Astrocyte (in vitro differentiated cells and primary cell): ENCODE measurements at places on chromosomes 5 and 9. TPM values are rescaled to one million over a fixed set of nuclear protein-coding genes. Genes with fewer than 3 reads are reported as not detected.

The SMIM27 gene
- 9.4 and 15.0 TPM in 2 replicates for total RNA-seq

- peak; percentile 64 for DNase-seq
These were observed 25.7 kb downstream of the UTP15 start for GRCh38 chr5:73591102-73591695.

- no peak for DNase-seq
These were observed 24.7 kb downstream of the DNAJA1 start for GRCh38 chr9:33049680-33050361.

- peak; percentile 49 for DNase-seq
These were observed 2.8 kb downstream of the IL6ST start for GRCh38 chr5:55991768-55992486.

- DNase-seq, result no peak
These were observed 85.2 kb downstream of the GRAMD2B start for GRCh38 chr5:126508251-126508961.

DNA sequence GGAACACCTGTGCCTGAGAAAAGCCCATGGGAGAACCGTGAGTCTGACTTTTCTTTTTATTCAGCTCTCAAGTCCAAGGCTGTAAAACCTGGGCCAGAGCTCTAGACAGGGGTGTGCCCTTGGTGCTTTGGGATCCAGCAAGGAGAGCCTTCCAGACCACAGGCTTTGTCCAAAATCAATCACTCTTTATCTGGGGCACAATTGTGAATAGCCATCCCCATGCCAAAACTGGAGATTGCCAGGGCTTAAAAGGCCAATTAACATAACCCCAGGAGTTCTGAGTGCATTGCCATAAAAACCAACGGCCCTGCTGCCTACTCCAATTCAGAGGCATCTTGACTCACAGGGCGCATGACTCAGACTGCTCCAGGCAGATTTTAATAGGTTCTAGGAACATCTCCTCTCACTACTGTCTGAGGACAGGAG, 391.8 kb downstream of the ARHGEF28 start:
- peak; percentile 58 for DNase-seq

The OLFML2A gene
- 148 and 179 TPM in 2 replicates for total RNA-seq

DNA sequence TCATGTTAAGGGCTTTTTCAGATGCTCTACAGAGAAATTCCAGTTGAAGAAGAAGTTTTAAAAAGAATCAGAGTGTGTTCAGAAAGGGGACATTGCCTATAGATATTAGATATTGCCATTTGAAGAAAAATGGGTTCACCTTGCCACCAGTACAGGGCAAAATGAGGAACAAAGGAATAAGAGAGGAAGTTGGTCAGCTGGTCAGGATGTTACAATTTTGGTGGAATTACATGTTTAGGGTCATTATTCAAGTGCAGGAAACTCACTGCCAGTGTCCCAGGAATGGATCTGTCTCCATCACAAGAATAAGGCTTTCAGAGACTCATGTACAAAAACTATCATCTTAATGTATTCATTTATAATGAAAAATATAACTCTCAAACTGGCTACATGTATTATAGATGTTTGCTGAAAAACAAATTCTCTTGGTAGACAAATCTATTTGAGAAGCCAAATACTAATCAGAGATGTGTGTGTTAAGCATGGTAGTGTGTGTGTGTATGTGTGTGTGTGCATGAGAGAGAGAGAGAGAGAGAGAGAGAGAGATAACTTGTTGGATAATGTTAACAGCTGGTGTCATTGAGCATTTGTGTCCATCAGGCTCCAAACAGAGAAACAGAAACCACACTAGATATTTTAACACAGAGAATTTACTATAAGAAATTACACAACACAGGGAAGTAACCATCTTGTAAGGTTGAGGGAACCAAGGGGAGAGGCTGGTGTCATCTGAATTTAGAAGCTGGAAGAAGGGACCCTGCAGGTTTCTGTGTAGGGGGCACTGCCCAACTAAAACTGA, 5.0 kb upstream of the C1QTNF3 start:
- DNase-seq, result no peak

DNA sequence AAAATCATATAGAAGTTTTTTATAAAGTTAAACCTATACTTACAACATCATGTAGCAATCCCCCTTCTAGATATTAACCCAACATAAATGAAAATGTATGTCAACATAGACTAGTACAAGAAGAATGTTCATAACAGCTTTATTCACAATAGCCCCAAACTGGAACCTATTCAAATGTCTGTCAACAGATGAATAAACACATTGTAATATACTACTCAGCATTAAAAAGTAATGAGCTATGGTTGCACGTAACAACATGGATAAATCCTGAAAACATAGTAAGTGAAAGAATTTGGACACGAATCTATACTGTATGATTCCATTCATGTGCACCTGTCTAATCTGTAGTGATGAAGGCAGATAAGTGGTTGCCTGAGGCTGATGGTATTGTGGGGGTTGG, 73.9 kb downstream of the CSNK1G3 start:
- peak; percentile 10 for DNase-seq

DNA sequence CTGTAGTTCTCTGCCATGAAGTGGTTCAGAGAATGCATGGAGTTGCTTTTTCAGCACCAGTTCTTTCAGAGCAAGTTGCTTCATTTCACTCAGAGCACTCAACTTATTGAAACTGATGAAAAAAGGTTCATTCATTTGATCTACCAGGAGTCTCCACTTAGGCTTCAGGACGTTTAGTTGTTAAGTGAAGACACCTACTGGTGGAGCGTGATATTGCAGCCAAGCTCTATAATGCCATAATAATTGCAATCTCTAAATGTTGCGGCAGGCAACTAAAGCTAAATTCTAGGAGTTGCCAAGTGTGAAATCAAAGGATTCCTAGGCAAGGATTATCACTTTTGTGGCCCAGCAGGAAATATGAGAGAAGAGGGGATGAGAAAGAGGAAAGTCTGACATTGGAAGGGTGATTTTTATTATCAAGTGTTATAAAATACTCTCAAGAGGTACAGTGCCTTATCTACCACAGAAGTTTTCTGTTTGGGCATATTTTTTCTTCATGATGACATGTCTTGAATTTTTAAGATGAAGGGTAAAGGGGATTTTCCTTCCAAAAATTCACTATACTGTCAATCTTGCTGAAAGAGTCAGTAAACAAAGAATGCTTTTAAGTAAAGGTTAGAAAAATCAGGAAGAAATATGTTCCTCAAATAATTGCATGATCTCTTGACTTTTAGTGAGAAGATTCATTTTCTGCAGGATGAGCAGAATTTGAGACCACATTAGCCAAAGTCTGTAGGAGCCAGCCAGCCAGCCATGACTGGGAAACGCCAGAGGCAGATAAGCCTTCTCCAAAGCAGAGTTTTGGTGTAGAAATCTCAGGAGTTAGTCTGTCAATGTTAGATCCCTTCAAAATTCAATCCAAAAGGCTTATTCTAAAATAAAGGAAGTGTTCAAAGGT, 83.4 kb downstream of the SH3PXD2B start:
- peak; percentile 23 for DNase-seq

GRCh38 chr9:113996531-113997001, 81.5 kb downstream of the AMBP start:
- no peak for DNase-seq

The PPP2R2B gene
- total RNA-seq, result 2.4 and 5.2 TPM in 2 replicates

- peak; percentile 51 for DNase-seq
These were observed 194 bp upstream of the RXFP3 start for GRCh38 chr5:33936004-33936380.

The IPPK gene
- 11.3 and 14.1 TPM in 2 replicates for total RNA-seq

DNA sequence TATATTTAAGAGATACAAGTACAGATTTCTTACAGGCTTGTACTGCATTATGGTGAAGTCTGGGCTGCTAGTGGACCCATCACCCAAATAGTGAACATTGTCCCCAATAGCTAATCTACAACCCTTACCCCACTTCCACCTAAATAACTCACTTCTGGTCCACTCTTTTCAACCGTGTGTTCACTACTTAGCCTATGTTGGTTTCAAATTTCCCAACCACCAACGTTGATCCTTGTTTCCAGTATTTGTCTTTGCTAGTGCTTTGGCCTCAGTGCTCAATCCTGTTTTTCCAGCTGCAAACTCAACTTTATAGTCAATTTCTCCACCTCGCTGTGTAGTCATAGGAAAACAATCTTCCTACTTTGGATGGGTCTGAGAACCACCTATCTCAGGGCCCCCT, 45.3 kb upstream of the TTC39B start:
- no peak for DNase-seq

DNA sequence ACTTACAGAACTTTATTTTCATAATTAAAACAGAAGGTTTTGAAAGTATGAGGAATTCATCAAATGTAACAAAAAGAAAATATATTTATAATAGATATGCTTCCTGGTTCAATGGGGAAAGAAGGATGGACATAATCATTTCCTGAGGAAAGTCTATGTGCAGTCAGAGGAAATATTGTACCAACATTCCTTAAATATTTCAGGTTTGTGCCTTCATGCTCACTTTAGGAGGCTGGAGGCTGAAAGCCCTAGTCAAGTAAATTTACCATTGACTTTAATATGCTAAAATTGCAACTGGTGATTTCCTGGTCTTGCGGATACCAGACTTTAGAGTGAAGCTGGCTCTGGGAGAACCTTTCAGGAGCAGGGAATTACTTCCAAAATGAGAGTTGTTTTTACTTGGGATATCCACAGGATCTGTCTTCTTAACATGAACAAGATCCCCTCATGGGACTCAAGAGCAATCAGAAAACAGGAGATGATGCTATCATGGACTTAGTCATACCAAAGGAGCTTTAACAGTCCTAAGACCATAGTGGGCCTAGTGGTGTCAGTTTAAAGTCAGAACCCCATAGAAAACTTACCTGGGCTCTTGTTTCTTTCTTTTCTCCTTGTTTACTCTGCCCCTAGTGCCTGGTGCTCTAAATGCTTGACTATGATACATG, 762.8 kb upstream of the GRAMD2B start:
- peak; percentile 30 for DNase-seq

- DNase-seq, result no peak
These were observed 57.1 kb downstream of the RAB3C start for GRCh38 chr5:58640011-58640410.

The POU5F2 gene
- total RNA-seq, result 0.43 and 0.54 TPM in 2 replicates

The RETREG1 gene
- total RNA-seq, result 0.98 and 1.5 TPM in 2 replicates

The SNCAIP gene
- total RNA-seq, result 0.84 and 1.7 TPM in 2 replicates

- DNase-seq, result no peak
These were observed 540.0 kb downstream of the KCTD16 start for GRCh38 chr5:144710637-144711036.

The PCDHGA4 gene
- 0.48 and 0.50 TPM in 2 replicates for total RNA-seq

GRCh38 chr5:62340392-62340791, 34.4 kb downstream of the KIF2A start:
- no peak for DNase-seq

- DNase-seq, result peak; percentile 99
These were observed 74.9 kb upstream of the NIPAL4 start for GRCh38 chr5:157384971-157385709.

The PCDH1 gene
- total RNA-seq, result 9.1 and 11.5 TPM in 2 replicates

DNA sequence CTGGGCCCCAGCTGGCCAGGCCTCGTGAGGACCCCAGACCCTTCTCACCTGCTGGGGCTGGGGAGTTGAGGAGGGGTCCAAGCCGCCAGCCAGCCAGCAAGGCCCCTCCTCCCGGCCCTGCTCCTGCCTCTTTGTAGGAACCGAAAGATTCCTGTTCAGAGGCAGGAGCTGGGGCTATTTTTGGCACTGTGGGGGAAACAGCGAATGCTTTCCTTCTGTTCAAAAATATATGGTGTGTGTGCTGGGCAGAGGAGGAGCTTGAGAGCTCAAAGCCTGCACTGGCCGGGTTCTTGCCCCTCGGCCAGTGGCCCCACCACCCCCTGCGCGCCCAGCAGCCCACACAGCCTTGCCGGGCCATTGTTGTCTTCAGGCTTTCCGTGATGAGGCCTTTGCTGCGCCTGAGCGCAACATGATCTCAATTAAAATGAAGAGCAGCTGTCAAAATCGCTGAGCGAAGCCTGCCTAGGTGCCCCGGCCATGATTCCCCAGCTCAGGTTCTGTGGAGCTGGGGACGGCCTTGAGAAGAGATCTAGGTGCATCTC, 13.4 kb downstream of the NCS1 start:
- DNase-seq, result peak; percentile 51

- DNase-seq, result no peak
These were observed 468.1 kb downstream of the KCTD16 start for GRCh38 chr5:144638787-144639186.

DNA sequence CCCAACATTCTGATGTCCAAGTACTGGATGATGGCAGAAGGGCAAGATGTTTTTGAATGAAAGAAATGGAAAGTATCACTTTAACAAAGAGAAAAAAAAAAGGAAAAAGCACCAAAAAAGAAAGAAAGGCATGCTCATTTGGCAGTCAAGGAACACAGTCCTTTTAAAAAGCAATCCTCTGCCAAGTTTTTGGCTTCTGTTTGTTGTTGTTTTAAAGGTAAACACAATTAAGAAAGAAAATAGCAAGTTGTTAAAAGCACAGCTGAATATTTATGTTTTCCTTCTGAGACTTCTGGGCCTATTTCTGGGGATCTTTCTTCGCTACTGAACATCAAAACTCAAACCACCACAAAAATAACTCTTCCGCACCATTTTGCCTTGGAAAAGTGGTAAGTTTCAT, 162.1 kb downstream of the TRPM3 start:
- no peak for DNase-seq

The CNTNAP3B gene
- 2.6 and 3.6 TPM in 2 replicates for total RNA-seq

DNA sequence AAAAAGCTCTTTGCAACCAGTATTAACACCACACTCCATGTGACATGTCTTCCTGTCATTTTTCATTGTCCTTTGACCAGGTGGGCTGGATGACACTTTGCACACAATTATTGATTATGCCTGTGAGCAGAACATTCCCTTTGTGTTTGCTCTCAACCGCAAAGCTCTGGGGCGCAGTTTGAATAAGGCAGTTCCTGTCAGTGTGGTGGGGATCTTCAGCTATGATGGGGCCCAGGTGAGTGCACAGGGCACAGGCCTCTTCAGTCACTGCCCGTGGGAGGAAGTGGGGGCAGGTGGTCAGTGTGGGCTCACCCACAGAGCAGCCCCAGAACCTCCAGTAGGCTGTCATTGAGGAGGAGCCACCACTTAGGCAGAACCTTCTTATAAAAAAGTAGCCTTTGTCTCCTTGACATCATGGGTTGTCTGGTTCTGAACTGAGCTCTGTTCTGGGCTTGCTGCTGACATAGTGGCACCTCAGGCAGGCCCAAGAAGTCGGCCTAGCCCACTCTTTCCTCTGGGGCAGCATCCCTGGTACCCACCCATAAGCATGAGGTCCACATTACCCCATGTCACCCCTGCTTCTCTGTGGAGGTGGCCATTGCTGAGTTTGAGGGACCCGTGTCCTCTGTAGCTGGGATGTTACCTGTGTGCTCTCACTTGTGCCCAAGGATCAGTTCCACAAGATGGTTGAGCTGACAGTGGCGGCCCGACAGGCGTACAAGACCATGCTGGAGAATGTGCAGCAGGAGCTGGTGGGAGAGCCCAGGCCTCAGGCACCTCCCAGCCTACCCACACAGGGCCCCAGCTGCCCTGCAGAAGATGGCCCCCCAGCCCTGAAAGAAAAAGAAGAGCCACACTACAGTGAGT, 39.3 kb downstream of the SECISBP2 start:
- no peak for DNase-seq
